Hematopoietic multipotent progenitor cell (in vitro differentiated cells): ENCODE measurements at places on chromosomes 5 and 9.

- DNase-seq = no peak
Measured at GRCh38 chr5:65021527-65022226, 252.9 kb downstream of the CWC27 start.

DNA sequence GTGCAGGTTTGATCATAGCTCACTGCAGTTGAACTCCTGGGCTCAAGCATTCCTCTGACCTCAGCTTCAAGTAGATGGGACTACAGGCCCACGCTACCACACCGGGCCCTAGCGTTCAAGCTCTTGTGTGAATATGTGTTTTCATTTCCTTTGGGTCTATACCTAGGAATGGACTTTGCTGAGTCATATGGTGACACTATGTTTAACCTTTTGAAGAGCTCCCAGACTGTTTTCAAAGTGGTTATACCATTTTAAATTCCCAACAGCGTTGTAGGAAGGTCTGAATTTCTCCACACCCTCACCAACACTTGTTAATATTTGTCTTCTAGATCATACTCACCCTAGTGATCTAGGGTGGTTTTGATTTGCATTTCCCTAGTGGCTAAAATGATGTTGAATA lies 33.5 kb downstream of the FAF2 start:
- no peak for DNase-seq

- no peak for DNase-seq
Measured at GRCh38 chr5:76388791-76389512, 14.1 kb upstream of the IQGAP2 start.

GRCh38 chr9:136488247-136489214 lies 5.7 kb upstream of the SEC16A start:
- peak; percentile 62 for DNase-seq

DNA sequence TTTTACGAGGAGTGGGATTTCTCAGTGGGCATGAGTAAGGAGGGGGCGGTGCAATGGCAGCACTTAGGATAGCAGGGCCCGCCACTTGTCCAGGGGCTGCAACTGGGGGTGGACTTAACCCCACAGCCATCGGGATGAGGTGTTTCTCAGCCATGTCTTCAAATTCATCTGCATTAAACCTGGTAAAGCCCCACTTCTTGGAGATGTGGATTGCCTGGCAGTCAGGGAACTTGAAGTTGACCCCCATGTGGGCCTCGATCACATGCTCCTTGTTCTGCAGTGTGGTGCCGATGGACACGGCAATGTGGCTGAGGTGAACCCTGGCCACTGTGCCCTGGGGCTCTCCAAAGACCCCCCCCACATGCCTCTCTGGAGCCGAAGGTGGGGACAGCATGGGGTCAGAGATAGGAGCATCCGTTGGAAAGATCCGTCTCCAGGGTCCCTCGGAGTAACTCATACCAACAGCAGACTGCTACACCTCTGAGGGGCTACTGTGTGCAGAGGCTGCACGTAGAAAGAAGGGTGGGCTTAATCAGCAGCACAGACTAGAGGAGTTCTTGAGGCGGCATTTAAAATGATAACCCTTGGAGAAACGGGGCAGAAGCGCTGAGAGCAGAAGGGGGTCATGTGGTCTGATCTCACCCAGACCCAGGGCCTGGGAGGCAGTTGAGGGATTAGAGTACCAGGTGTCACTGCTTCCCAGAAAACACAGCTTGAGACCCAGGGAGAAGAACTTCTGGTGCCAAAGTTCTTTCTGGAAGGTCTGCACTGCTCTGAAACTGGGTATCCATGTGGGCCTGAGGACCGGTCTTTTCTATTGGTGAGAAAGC lies 141.4 kb downstream of the MTX3 start:
- DNase-seq = no peak

DNA sequence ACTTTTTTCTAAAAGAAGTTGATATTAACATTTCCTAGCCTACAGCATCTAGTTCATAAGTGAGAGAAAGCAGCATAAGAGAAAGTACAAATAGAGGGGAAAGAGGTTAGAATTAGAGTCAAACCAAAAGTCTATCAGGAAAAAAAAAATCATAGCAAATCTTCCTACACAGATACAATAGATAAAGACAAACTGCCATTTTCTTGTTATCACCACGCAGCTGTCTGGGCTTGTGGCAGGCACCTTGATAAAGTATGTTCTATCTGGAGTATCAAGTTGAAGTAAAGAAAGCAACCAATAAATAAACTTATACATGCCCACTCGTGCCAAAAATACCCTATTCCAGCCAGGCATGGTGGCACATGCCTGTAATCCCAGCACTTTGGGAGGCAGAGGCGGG lies 5.3 kb upstream of the NR4A3 start:
- no peak for DNase-seq

- no peak for DNase-seq
Measured at GRCh38 chr5:4942831-4943178, 197.3 kb upstream of the ADAMTS16 start.

DNA sequence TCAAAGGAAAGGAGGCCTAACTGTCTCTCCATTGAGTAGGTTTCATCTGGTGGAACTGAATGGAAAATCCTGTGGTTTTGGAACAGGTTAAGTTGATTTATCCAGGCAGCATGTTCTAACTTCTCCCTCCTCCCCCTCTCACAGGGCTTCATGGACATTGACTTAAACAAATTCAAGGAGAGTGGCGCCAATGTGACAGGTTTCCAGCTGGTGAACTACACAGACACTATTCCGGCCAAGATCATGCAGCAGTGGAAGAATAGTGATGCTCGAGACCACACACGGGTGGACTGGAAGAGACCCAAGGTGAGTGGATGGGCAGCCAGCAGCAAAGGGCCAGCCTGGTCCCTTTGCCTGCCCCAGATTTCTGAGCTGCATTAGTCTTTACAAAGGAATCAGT lies 183.9 kb downstream of the GRIA1 start:
- DNase-seq = no peak

DNA sequence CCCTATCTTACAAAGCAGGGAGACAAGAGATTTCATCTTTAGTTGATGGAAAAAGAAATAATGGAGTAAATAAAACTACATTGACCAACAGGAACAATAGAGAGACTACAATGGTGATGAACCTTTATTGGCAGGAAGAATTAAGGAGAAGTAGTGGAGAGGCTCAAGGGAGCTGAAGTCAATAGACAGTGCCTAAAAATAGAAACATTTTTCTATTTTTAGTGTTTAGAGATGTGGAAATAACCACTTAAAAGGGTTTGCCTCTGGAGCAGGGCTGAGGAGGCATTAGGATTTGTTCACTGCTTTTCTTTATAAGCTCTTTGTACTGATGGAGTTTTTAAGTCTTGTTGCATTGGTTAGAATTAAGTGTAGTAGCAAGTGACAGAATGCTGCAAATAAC lies 98.4 kb upstream of the ERCC6L2 start:
- no peak for DNase-seq

DNA sequence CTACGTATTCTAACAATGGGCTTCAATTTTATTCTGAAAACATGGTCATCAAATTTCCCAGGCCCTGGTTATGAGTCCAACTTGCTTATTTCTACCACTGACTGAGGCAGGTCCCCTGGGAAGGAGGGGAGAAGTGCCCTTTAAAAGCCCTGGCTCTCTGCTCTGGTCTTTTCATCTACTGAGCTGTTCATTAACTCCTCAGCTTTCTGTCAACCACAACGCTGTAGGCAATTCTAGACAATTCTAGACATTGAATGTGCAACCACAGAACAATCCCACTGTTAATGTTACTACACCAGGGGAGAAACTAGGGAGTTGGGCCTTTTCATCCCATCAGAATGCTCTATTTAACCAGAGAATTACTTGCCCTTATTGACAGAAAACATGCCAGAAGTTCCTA lies 10.0 kb downstream of the MOCS2 start:
- no peak for DNase-seq

GRCh38 chr5:120564013-120564412 lies 99.9 kb downstream of the PRR16 start:
- no peak for DNase-seq

GRCh38 chr5:104084896-104085295 lies 522.3 kb upstream of the NUDT12 start:
- DNase-seq = no peak

- DNase-seq = no peak
Measured at GRCh38 chr5:140497897-140498296, 49.6 kb upstream of the EIF4EBP3 start.

GRCh38 chr5:176863041-176863764 lies 35.9 kb downstream of the HK3 start:
- DNase-seq = no peak

GRCh38 chr9:8651070-8651845 lies 851.7 kb upstream of the DMAC1 start:
- no peak for DNase-seq

DNA sequence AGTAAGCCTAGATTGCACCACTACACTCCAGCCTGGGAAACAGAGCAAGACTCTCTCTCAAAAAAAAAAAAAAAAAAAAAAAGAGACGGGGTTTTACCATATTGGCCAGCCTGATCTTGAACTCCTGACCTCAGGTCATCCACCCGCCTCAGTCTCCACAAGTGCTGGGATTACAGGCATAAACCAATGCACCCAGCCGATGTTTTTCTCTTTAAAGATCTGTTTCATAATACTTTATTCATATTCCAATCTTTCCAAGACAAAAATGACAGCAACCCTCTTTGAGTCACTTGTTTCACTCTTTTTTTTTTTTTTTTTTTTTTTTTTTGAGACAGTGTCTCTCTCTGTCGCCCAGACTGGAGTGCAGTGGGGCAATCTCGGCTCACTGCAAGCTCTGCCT lies 13.6 kb upstream of the LMNB1 start:
- DNase-seq = no peak

- DNase-seq = no peak
Measured at GRCh38 chr5:139486201-139486600, 3.6 kb upstream of the STING1 start.

DNA sequence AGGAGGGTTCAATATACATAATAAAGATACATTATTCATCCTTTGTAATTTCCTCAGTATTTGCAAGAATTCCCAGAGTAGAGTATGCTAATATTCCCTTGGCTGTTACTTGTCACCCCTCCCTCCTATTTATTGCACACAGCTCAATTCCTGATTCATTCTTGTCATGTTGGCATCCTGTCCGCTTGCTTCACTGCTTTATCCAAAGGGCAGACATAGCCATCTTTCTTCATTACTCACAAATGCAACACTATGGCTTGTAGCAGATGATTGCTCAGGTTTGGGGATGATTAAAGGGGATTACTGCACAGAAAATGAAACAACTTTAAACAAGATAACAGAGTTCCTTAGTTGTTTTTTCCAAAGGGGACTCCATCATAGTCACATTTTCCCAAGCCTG lies 1.2 kb upstream of the IL33 start:
- DNase-seq = no peak

- no peak for DNase-seq
Measured at GRCh38 chr5:167820101-167820990, 471.1 kb upstream of the WWC1 start.

DNA sequence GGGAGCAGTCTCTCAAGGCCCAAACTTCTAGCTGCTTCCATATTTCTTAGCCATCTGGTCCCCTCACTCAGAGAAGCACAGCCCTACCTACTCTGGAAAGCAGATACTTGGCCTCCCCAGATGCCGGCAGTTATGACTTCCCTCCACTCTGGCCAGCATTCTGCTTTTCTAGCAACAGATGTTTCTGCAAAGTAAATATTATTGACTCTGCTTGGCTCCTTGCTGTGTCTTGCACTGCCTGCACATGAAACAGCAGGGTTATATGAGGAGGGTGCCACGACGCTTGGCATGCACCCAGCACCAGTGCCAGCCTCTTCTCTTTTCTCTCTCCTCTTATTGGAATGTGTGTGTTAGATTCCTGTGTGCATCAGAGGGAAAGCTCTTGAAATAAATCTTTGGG lies 99.7 kb downstream of the ARHGAP26 start:
- no peak for DNase-seq

- DNase-seq = no peak
Measured at GRCh38 chr9:18542837-18543405, 69.0 kb downstream of the ADAMTSL1 start.

- no peak for DNase-seq
Measured at GRCh38 chr5:31815376-31815775, 176.4 kb downstream of the PDZD2 start.

DNA sequence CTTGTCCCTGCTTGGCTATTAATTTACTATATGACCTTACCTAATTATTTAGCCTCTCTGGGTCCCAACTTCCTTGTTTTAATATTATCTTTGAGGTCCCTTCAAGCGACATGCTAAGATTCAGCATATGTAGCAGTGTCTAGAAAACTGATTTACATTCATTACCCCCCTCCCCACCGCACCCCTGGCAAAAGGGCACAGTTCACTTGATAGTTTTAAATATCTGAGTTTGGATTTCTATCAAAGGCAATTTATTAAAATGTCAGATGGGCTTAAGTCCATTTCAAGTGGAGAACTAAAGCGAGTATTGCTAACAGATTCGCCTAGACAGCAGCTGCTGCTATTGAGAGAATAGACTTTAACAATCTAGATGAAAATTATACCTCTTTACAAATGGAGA lies 3.9 kb downstream of the CEMIP2 start:
- no peak for DNase-seq

- no peak for DNase-seq
Measured at GRCh38 chr9:89619019-89619418, 14.2 kb downstream of the GADD45G start.

GRCh38 chr5:140607031-140607430 lies 25.9 kb downstream of the CD14 start:
- no peak for DNase-seq

DNA sequence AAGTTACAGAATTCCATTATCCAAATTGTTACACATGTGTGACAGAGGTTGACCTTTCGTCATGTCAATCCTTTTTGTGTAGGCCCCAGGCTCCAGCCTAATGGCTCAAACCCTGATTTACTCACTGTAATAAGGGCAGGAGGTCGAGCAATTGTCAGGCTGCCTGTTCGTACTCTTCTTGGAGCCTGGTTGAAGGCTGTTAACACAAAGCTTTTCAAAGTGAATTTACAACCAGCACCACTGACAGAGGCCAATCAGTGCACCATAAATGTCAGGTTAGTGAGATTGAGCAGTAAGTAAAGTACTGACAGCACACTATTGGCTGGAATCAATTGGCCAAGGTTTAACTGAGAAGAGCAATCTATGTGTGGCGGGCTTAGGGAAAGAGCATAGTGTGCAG lies 16.8 kb downstream of the PRDM6 start:
- DNase-seq = no peak

GRCh38 chr5:171865471-171865870 lies 79.9 kb downstream of the SMIM23 start:
- no peak for DNase-seq

DNA sequence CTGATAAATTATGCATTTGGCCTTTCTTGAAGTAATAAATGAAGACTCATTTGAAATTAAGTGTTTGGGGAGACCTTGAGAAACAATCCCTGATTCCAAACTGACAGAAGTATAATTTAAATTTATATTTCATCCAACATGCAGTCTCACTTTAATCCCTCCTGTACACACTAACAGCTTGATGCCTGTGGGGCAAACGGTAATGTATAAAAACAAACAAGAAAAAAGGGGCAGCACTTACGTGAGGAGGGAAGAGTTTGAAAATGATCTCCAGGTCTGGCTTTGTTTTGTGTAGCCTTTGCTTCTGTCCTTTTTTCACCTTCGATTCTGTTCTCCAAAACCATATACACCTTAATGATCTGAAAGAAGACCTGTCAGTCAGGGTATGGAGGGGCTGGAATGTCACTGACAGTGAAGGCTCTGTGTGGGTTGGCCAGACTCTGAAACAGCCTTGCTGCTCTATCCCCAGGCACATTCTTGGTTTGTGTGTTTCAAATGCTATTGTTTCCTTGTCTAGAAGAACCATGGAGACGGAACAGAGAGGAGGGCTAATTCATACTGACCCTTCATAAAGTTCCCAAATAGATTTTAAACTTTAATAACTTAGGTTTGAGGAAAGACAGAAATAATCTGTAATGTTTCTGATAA lies 338.2 kb upstream of the WWC1 start:
- no peak for DNase-seq

GRCh38 chr5:54491326-54491725 lies 26.2 kb upstream of the SNX18 start:
- no peak for DNase-seq
